ENCODE measurements at places on chromosomes 11 and 22.

GRCh38 chr11:99117603-99118002, 96.9 kb downstream of the CNTN5 start:
- DNase-seq, result no peak

GRCh38 chr22:40276996-40277823, 69.1 kb upstream of the ADSL start:
- DNase-seq, result no peak

DNA sequence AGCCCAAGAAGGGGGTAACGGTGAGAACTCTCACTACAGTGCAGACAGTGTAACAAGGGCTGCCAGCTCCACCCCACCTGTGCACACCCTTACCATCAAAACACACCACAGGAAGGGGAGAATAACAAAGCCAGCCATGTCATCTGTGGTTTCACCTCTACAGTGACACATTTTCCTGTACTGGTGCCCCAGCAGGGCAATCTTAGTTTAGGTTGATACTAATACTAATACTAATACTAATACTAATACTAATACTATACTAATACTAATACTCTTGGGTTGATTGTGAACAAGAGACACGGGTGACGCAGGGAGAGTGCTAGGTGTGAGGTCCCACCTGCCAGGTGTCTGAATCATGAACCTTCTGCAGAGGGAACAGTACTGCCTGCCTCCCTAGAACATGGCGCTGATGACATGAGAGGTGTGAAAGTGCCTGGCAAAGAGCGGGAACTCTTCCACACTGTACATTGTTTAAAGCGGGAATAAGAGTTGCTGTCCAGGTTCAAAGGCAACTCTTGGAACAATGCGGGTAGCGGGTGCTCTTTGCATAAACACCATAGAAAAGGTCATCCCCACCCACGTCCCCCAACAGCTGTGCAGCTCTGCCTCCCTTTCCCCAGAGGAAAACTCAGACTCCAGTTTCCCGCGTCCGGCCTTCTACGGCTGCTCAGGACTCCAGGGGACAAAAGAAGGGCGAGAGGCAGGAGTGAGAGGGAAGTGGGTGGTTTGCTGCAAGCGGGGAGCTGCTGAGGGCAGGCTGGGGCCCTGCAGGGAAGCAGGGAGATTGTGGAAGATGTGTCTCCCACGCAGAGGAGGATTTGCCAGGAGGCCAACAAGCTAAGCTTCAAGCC, 25.0 kb upstream of the TMPRSS4 start:
- DNase-seq, result no peak

GRCh38 chr11:120867988-120868387, 155.9 kb upstream of the TBCEL start:
- DNase-seq, result no peak

GRCh38 chr11:117497206-117497951, 169.7 kb downstream of the CEP164 start:
- DNase-seq, result no peak

- no peak for DNase-seq
These were observed 206.5 kb upstream of the PDGFD start for GRCh38 chr11:104370478-104370877.

DNA sequence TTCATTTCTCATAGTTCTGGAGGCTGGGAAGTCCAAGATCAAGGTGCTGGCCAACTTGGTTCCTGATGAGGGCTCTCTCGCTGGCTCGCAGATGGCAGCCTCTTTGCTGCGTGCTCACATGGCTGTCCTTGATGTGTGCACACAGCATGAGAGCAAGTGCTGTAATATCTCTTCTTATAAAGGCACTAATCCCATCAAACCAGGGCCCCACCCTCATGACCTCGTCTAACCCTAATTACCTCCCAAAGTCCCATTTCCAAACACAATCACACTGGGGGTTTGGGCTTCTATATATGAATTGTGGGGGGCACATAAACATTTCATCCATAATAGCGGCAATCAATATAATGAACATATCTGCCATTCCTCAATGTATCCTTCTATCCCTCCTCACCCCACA, 1062.1 kb downstream of the BRD1 start:
- DNase-seq, result no peak

All from stimulated activated CD4-positive, alpha-beta T cell treated with anti-CD3 and anti-CD28 coated beads, Interleukin-4, amount 100 ng/mL, for 48 hours (primary cell).